CD4-positive, alpha-beta T cell treated with Interleukin-17A for 1 hour (primary cell): ENCODE measurements at places on chromosomes 11 and 22.

DNA sequence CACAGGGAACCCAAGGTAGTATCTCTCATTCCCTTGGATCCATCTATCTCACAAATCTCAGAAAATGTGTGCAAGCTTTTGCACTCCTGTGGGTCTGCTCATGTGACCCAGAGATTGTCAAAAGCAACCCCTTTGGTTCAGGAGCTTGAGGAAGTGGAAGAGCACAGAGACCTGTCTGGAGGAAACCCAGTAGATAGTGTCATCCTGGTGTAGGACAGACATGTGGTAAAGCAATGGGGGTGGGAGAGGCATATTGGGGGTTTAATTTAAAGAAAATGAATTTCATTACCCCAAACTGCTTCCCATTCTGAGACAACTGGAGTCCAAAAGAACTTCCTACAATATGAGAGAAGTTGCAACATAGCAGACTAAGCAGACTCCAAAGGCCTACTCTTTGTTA lies 5.8 kb upstream of the MS4A14 start:
- no peak for DNase-seq

- peak; percentile 25 for DNase-seq
Observed at GRCh38 chr22:47495110-47495509, 732.7 kb downstream of the TBC1D22A start.

DNA sequence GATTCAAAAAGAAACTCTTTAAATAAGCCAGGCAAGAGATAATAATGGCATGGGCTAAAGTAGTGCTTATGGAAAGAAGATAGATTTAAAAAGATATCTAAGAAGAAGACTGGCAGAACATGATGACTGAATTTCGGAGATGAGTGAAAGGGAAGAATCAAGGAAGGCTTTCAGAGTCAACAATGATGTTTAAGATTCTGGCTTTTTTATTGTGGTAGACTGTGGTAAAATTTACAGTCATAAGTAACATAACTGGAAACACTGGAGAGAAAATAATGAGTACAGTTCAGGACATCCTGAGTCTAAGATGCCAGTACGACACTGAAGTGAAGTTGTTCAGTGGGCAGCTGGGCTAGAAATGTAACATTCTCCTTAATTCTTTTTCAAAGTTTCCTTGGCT lies 85.2 kb downstream of the PHF21A start:
- DNase-seq, result no peak

- DNase-seq, result peak; percentile 52
Observed at GRCh38 chr11:102007567-102008437, 39.4 kb upstream of the CFAP300 start.

DNA sequence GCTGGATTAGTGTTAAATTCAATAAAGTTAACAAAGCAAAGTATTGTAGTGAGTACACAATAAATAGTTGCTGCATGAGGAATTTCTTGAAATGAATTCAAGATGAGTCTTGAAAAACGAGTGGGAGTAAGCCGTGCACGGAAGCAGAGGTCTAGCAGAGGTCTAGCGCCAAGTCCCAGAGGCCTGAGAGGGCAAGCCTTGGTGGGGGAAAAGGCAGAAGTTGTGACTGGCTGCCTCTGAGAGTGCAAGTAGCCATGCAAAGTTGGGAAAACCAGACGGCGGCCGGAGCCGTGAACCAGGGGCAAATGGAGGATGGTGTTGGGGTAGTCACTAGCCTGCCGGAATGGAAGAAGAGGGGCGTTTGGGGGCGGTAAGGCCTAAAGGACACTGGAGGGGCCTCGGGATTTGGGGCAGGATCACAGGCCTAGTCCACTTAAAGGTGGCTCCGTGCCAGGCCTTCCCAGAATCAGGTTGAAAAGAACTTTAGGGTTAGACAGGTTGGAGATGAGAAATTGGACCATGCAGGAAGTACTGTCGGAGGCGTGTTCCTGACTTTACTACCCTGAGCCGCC lies 379 bp upstream of the SLC3A2 start:
- no peak for DNase-seq

GRCh38 chr11:79358258-79358657 lies 82.6 kb downstream of the TENM4 start:
- no peak for DNase-seq

- DNase-seq, result no peak
Observed at GRCh38 chr11:90407350-90407749, 184.5 kb upstream of the CHORDC1 start.

- no peak for DNase-seq
Observed at GRCh38 chr11:9774591-9775397, 110.9 kb downstream of the SWAP70 start.

GRCh38 chr11:126305699-126306098 lies 1.8 kb downstream of the DCPS start:
- DNase-seq, result no peak
